H4 (cell line): ENCODE measurements at places on chromosomes 5 and 9.

- no peak for DNase-seq
Observed at GRCh38 chr9:121667214-121667613, 15.8 kb downstream of the DAB2IP start.

- no peak for DNase-seq
Observed at GRCh38 chr5:104184264-104184663, 621.7 kb upstream of the NUDT12 start.

DNA sequence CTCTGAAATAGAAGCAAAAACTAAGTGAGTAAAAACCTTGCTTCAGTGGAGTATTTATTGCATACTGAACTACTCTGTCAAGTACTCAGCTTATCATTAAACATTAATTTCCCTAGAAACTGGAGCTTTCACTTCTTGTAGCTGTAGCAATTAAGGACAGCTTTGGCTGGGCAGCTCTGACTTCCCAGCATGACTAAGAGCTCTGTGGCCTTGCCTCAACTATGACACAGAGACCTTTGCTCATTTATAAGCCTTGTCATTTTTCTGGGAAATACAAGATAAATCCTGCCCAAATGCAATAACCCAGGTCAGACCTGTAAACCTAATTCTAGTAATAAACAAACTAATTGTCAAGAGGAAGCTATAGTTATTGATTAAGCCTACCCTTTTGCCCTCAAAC, 65.4 kb upstream of the STK32A start:
- no peak for DNase-seq

GRCh38 chr9:616694-617093, 224.8 kb upstream of the DMRT1 start:
- no peak for DNase-seq

- no peak for DNase-seq
Observed at GRCh38 chr5:77845324-77845646, 69.1 kb upstream of the TBCA start.

DNA sequence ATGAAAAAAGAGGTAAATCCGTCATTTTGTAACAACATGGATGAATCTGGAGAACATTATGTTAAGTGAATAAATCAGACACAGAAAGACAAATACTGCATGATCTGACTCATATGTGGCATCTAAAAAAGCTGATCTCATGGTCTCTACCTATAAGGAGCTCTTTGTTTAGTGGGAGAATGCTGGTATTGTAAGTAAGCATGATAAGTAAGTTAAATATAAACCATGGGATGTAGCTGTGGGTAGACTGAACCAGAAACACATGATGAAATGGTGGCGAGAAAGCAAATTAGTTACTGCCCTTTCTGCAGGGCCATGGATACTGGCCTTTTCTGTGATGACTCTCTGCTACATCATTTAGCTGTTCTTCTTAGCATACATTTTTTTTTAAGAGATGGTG, 66.4 kb upstream of the RUSC2 start:
- DNase-seq: peak; percentile 29

DNA sequence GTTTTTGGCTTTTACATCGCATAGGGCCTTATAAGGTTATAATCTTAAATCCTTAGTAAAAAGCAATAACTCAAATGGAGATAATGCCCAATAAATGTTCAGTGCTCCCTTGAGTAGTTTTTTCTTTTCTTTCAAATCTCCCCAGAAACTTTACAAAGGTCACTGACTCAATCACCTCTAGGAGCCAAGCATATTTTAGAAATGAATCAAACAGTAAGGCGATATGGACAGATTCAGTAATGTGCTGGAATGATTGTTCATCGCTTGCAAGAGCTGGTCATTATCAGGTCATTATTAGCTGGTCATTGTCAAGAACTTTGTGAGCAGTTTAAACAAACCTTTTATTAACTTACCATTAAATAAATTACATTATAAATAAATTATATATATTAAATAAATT, 130.4 kb upstream of the SLIT3 start:
- DNase-seq: no peak

DNA sequence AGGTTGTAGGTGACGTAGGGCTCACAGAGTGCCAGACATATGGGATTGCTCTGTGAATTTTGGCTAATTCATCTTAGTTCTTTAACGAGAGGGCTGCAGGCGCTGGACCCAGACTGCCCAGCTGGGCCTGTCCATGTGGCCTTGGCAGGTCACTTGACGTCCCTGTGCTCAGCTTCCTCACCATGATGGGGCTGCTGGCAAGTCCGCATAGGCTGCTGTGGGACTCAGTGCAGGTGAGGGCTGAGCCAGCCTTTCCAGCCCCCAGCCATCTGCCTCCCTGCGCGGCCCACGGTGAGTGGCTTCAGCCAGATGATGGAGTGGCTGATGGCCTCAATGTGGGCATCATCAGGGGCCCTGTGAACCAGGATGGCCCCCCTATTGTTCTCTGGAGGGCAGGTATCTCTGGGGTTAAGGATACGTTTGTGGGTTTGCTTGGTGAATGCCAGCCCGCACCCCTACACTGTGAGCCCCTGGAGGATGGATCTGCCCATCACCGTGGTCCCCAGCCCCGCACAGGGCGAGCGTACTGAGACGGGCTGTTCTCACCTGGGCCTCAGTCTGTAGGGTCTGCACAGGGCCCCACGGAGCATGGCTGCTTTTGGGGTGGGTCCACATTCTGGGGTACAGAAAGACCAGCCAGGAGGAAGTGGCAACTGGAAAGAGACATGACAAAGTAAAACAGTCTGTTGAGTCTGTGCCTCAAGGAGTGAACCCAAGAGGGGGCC, 3.7 kb downstream of the CARD19 start:
- DNase-seq: no peak

GRCh38 chr9:118438810-118439209, 734.6 kb downstream of the TLR4 start:
- DNase-seq: no peak

- DNase-seq: no peak
Observed at GRCh38 chr9:5326893-5327548, 12.7 kb downstream of the RLN1 start.

GRCh38 chr5:103293719-103294118, 35.2 kb downstream of the MACIR start:
- no peak for DNase-seq

GRCh38 chr5:135593141-135593540, 14.3 kb upstream of the CXCL14 start:
- no peak for DNase-seq

DNA sequence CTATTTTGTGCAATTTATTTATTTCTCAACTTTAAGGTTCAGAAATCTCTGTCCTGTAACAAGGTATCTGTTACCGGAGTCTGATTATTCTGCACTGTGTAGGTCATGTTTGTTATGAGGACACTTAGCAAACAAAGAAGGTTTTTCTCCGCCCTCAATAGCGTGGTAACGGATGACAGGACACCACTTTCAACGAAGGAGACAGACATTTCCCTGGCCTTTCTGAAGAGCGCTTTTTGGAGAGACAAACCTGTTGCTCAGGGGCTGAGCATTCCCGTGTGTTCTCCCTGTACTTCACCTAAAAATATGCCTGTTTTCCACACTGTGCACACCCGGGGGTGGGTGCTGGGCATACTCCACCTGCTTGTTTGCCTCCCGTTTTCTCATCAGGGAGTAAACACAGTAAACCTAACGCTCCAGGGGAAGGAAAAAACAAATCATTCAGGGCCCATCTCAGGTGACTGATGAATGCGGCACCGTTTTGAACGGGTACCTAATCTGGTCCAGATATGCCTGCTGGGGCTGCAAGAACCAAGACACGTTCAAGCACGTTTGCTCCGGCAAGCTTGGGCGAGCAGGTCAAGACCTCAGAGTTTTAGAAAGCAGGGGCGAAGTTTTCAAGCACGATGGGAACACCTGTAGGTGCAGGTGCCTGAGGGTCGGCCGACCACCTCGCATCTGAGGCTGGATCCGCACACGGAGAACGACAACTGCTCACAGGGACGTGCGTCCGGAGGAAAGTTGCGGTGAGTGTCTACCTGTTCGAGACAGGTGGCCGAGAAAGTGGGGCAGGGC, 859 bp downstream of the RETREG1 start:
- no peak for DNase-seq

DNA sequence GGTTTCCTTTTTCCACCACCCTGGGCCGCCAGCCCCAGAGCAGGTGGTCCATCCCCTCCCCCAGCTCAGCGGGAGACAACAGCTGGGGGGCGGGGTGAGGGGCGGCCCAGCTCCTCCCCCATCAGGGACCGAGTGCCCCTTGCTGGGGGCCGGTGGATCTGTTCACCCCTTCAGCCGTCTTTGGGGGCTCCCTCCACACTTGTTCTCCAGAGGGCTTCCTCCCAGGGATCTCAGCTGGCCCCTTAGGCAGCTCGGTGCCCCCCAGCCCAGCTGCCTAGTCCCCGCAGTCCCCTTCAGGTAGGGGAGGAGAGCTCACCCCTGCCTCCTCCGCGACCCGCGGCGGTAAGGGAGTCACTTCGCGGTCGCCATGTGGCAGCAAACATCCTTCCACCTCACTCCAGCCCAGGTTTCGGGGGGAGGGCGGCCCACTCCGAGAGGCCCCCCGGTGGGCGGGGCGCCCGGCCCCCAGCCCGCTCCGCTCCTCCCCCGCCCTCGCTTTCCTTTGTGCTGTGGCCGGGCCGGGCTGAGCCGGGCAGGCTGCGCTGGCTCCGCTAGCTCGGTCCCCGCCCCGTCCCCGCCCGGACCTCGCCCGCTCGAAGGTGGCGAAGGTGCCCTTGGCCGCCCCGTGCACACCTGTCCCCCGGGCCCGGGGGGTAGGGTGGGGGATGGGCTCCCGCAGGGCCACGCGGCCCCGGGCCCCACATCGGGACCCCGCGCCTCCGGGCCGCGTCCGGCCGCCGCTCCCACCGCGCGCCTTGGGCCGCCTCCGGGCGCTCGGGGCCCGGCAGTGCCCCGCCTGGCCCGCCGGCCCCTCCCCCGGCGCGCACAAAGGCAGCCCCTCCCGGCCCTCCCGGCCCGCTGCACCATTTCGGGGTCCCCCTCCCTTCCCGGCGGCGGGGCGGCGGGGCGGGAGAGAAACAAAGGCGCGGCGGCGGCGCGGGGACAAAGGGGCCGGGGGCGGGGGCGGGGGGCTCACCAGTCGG, 683 bp downstream of the DBN1 start:
- DNase-seq: no peak

DNA sequence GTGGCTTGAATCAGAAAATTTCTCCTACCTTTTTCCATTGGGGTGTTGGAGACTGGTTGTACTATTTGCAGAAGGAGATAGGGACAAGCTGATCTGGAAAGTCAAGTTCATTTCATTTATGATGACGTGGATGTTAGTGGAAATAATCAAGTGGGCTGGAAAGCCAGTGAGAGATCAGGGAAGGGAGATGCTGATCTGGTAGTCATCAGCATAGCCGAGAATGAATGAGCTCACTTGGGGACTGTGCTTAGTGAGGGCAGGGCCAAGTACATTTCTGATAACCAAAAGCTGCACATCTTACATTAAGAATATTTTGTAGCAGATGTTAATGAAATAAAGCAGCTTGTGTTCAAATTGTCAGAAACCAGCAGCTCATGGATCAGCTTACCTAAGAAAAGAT, 12.1 kb downstream of the MAN2A1 start:
- no peak for DNase-seq

DNA sequence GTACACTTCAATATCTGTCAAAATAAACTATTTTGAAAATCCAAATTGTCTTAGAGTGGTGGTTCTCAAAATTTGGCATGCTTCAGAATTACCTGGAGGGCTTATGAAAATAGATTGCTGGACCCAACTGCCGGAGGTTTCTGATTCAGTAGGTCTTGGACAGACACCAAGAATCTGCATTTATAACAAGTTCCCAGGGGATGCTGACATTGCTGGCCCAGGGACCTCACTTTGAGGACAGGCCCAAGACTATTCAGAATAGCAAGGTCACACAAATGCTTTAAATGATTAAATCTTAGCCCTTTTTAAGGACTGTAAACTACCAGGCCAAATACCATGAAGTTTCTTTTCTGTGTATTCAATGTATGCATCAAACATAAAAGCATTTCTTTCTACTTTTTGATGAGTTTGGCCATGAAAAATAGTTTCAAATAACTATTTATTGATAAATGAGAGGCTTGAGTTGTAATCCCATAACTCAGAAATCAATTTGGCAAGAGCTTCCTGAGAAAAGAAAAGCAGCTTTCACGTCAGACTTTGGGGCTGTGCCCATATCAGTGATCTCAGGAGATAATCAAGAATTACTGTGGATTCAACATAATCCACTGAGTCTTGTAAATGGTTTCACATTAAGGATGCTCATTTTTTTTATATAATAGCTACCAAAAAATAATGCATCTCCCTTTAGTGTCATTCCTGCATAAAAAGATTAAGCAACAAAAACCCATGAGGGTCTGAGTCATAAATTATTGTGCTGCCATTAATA, 191.4 kb downstream of the FRMD3 start:
- DNase-seq: no peak

- DNase-seq: no peak
Observed at GRCh38 chr5:151592855-151593408, 1.8 kb upstream of the FAT2 start.

GRCh38 chr5:92468295-92468694, 1085.2 kb upstream of the ARRDC3 start:
- DNase-seq: no peak

- DNase-seq: peak; percentile 39
Observed at GRCh38 chr5:135271533-135272310, 127.3 kb downstream of the MACROH2A1 start.

DNA sequence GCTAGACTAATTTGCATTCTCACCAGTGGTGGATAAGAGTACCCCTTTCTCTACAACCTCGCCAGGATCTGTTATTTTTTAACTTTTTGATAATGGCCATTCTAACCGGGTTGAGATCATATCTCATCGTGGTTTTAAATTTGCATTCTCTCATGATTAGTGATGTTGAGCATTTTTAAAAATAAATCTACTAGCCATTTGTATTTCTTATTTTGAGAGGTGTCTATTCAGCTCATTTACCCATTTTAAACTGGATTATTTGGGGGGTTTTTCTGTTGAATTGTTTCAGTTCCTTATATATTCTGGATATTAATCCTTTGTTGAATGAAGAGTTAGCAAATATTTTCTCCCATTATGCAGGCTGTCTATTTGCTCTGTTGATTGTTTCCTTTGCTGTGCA, 139.6 kb downstream of the ARSB start:
- no peak for DNase-seq

DNA sequence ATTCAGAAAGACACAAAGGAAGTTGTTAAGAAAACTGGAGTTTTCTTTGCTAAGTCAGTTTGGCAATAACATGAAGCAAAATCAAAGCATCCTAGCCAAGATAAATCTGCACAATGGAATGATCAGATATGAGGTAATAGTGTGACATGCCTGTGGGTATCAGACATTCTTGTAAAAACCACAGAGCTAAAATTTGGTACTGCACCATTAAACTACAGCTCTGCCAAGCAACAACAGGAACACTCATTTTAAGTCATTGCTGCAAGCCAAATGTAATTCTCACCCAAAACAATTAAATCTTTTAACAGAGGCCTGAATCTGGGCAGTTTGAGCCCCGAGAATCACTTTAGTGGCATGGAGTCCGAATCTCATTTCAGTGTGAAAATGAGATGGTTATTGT, 96.6 kb downstream of the VCAN start:
- peak; percentile 73 for DNase-seq

DNA sequence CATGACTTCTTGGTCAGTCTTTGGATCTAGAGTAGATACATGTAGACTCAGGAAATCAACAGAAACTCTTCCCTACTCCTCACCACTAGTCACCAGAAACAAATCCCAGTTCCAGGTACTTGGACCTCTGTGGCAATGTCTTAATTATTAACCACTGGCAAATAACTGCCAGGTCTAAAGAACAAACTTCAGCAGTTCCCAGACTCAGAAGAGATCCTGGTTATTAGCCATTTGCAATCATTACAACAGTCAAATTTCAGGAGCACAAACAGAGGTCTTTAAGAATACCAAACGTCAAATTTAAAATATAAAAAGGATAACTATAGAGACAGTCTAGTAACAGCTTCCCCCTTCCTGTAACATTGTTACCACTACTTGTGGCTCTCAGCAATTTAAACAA, 10.2 kb downstream of the DIAPH1 start:
- DNase-seq: no peak

- no peak for DNase-seq
Observed at GRCh38 chr9:69760278-69760610, 433 bp upstream of the PTAR1 start.
